ENCODE measurements at places on chromosomes 4 and X. TPM values are rescaled to one million over a fixed set of nuclear protein-coding genes. Genes with fewer than 3 reads are reported as not detected.

GRCh38 chr4:87011340-87012034 lies 76.7 kb downstream of the AFF1 start:
- no peak for DNase-seq
- peaks cover 68% of the 10 kb centered on the region for H3K4me1 ChIP-seq
- H3K27ac ChIP-seq: peak overlapping the region; percentile 51
- H3K4me3 ChIP-seq: peak overlapping the region; percentile 43
- H3K36me3 ChIP-seq: peaks cover 3% of the 10 kb centered on the region

DNA sequence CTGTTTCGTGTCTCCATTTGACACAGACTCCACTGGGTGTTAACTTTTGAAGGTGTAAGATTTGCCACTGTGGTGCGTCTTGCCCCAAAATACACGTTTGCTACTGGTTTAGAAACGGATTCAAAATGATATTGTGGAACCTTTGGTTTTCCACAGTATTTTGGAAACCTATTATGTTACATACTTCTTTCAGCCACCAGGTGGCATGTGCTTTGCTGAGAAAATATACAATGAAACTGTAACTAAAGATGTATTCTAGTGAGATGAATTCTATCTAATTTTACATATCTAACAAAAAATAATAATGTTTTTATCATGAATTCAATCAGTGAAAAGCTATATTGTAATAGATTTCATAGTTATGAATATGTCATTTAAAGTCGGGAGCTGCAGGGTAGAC lies 28.4 kb upstream of the SLITRK4 start:
- no peaks in the 10 kb centered on the region for H3K36me3 ChIP-seq
- no peaks in the 10 kb centered on the region for H3K27me3 ChIP-seq
- H3K4me1 ChIP-seq: no peaks in the 10 kb centered on the region
- H3K27ac ChIP-seq: no peak overlapping the region

GRCh38 chrX:40687169-40687568 lies 39.8 kb upstream of the CXorf38 start:
- H3K4me1 ChIP-seq: peaks cover 6% of the 10 kb centered on the region
- H3K27me3 ChIP-seq: no peaks in the 10 kb centered on the region
- no peak overlapping the region for H3K27ac ChIP-seq
- peaks cover 36% of the 10 kb centered on the region for H3K36me3 ChIP-seq
- H3K4me3 ChIP-seq: no peak overlapping the region

TLR10 gene
- total RNA-seq: not detected

DRP2 gene
- total RNA-seq: 0.28 TPM

GPRASP1 gene
- 0.96 TPM for total RNA-seq

YIPF7 gene
- total RNA-seq: not detected

SLIT2 gene
- 0.07 TPM for total RNA-seq

- H3K4me1 ChIP-seq: peaks cover 23% of the 10 kb centered on the region
- H3K4me3 ChIP-seq: no peak overlapping the region
These were observed 521.5 kb downstream of the BCOR start for GRCh38 chrX:39576041-39576872.

SSX2B gene
- total RNA-seq: not detected

HEPH gene
- not detected for total RNA-seq

GRCh38 chrX:53717205-53717604 lies 30.7 kb upstream of the HUWE1 start:
- H3K4me1 ChIP-seq: peaks cover 39% of the 10 kb centered on the region
- peak; percentile 60 for DNase-seq
- H3K27me3 ChIP-seq: no peaks in the 10 kb centered on the region

DNA sequence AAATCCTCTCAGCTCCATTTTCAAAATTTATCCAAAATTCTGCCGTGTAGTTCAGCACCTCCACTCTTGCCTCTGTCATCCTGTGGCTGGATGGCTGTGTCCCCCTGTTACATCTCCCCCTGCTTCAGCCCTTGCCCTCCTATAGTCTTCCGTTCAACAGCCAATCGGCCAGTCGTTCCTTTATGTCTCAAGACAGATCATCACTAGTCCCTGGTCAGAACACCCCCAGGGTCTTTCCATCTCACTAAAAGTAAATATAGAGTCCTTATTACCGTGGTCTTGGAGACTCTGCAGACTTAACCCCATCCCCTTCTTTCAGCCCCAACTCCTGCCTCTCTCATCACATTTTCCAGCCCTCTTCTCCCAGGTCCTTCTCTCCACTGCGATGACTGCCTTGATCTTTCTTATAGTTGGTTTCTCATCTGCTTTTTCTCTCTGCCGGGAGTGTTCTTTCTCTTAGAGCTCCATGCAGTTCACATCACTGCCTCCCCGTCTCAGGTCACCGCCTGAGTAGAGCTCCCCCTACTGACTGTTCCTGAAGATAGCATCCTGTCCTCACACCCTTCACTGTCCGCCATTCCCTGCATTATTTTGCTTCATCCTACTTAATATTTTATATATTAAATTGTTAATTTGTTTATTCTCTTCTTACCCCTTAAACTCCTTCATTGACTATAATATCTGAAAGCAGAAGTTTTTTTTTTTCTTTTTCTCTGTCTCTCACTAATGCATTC lies 736.9 kb upstream of the MAGEB2 start:
- H3K36me3 ChIP-seq: no peaks in the 10 kb centered on the region
- H3K4me1 ChIP-seq: no peaks in the 10 kb centered on the region
- no peak overlapping the region for H3K4me3 ChIP-seq
- peak; percentile 48 for DNase-seq

GRCh38 chr4:145352438-145353145 lies 129.1 kb upstream of the SMAD1 start:
- H3K36me3 ChIP-seq: no peaks in the 10 kb centered on the region
- H3K4me1 ChIP-seq: no peaks in the 10 kb centered on the region
- H3K4me3 ChIP-seq: no peak overlapping the region
- no peak for DNase-seq
- peaks cover 2% of the 10 kb centered on the region for H3K27me3 ChIP-seq

GRCh38 chr4:91829531-91829930 lies 474.2 kb upstream of the GRID2 start:
- H3K4me1 ChIP-seq: no peaks in the 10 kb centered on the region
- no peak overlapping the region for H3K27ac ChIP-seq
- no peaks in the 10 kb centered on the region for H3K27me3 ChIP-seq
- DNase-seq: no peak
- no peaks in the 10 kb centered on the region for H3K36me3 ChIP-seq

- H3K27me3 ChIP-seq: no peaks in the 10 kb centered on the region
- H3K4me1 ChIP-seq: peaks cover 7% of the 10 kb centered on the region
- no peak overlapping the region for H3K27ac ChIP-seq
These were observed 35.8 kb downstream of the LRP2BP start for GRCh38 chr4:185359767-185360446.

DNA sequence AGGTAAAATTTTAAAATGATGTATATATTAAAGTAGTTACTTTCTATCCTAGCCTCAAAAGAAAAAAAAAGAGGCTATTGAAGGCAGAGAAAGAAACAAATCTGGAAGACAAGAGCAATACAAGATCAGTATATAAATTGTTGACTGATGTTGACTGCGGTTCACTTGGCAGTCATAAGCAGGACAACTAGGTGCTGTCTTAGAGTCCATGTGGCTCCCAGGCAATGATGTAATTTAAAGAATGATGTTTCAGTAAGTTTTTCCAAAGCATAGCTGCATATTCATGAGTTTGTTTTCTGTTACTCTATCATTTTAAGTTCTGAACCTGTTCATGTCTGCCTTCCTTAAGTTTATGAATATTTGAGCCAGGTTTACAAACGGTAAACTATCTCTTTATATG lies 630.2 kb downstream of the FAT4 start:
- H3K36me3 ChIP-seq: no peaks in the 10 kb centered on the region
- H3K27me3 ChIP-seq: no peaks in the 10 kb centered on the region
- no peak overlapping the region for H3K4me3 ChIP-seq
- no peak for DNase-seq

- no peaks in the 10 kb centered on the region for H3K4me1 ChIP-seq
- H3K36me3 ChIP-seq: peaks cover 52% of the 10 kb centered on the region
- H3K27me3 ChIP-seq: no peaks in the 10 kb centered on the region
- H3K27ac ChIP-seq: no peak overlapping the region
These were observed 57.1 kb downstream of the RELL1 start for GRCh38 chr4:37628977-37629609.

DNA sequence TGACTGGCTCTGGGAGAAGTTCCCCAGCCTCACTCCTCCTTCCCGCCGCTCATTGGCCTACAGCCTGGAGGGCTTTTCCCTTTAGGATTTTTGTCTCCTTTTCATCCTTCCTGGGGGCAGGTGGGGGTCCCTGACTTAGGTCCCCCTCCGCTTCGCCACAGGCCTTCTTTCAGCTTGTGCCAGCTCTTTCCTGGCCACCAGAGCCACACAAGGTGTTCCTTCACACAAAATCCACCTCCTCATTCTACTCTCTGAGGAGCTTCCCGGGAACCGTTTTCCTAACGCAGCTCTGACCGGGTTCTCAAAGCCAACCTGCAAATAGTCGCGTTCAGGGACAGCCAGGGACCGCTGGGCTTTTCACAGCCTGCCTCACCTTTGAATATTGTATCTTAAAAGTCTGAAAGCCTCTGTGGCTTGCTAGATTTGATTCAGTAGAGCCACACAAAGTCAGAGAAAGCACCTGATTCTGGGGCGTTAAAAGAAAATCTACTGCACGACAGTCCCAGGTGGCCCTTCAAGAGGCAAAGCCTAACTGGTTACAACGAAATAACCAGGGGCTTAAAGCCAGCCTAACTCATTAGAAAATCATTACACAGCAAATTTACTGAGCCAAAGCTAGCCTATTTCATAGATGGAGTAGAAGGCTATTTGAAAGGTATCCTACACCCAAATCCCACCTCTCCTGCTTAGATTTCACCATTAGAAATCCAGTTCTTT lies 731 bp upstream of the GPC3 start:
- H3K4me1 ChIP-seq: peaks cover 2% of the 10 kb centered on the region
- H3K4me3 ChIP-seq: peak overlapping the region; percentile 76
- peaks cover 40% of the 10 kb centered on the region for H3K27me3 ChIP-seq

MAGEA4 gene
- not detected for total RNA-seq

- peaks cover 34% of the 10 kb centered on the region for H3K36me3 ChIP-seq
- no peaks in the 10 kb centered on the region for H3K27me3 ChIP-seq
- H3K27ac ChIP-seq: no peak overlapping the region
- H3K4me1 ChIP-seq: peaks cover 4% of the 10 kb centered on the region
- no peak overlapping the region for H3K4me3 ChIP-seq
- DNase-seq: no peak
These were observed 9.4 kb downstream of the NUDT6 start for GRCh38 chr4:122912810-122913575.

DNA sequence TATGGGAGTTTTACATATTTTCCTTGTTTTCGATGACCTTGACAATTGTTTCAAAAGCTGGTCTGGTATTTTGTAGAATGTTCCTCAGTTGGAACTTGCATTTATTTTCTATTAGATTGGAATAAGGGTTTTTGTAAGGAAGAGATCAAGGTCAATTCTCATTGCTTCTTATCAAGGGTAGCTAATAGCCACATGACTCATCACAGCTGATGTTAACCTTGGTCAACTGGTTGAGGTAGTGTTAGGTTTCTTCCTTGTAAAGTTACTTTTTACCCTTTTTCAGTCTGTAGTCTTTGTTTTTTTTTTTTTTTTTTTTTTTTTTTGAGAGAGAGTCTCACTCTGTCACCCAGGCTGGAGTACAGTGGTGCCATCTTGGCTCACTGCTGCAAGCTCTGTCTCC lies 257.2 kb downstream of the SNCA start:
- no peak overlapping the region for H3K27ac ChIP-seq
- H3K27me3 ChIP-seq: peaks cover 13% of the 10 kb centered on the region
- no peak for DNase-seq
- no peaks in the 10 kb centered on the region for H3K36me3 ChIP-seq

DNA sequence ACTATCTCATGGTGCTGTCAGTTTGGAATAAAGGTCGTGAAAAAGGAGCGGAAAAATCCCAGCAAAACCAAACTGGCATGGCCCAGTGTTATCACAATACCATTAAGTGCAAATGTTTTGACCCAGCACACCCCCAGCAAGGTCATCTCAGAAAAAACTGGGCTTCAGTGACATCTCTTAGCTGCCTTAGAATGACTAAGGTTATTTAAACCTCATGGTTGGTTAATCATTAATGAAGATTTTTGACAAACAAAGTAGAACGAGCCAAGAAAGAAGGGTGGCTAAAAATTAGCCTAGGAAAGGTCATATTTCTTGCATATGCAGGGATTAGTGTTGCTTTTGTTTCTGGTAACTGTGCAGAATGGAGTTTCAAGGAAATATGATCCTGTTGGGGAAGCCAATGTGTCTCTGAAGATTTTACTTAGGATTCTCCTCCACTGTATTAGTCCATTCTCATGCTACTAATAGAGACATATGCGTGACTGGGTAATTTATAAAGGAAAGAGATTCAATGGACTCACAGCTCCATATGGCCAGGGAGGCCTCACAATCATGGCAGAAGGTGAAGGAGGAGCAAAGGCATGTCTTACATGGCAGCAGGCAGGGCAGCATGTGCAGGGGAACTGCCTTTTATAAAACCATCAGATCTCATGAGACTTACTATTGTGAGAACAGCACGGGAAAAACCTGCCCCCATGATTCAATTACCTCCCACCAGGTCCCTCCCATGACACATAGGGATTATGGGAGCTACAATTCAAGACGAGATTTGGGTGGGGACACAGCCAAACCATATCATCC lies 83.5 kb downstream of the CHRNA9 start:
- peaks cover 13% of the 10 kb centered on the region for H3K36me3 ChIP-seq
- no peak for DNase-seq
- peaks cover 4% of the 10 kb centered on the region for H3K4me1 ChIP-seq
- peaks cover 5% of the 10 kb centered on the region for H3K27me3 ChIP-seq
- no peak overlapping the region for H3K27ac ChIP-seq

GRCh38 chr4:108193886-108194672 lies 25.3 kb upstream of the LEF1 start:
- H3K36me3 ChIP-seq: no peaks in the 10 kb centered on the region
- no peak overlapping the region for H3K4me3 ChIP-seq

DNA sequence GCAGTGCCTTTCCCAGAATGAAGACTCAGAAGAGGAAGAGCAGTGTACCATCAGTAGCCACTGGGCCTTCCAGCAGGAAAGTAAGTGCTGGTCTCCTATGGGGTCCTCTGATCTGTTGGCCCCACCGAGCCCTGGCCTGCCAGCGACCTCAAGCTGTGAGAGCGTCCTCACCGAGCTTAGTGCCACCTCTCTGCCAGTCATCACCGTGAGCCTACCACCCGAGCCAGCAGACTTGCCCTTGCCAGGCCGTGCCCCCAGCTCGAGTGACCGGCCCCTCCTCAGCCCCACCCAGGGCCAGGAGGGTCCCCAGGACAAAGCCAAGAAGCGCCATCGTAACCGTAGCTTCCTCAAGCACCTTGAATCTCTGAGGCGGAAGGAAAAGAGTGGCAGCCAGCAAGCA lies 69.7 kb downstream of the STARD8 start:
- no peak overlapping the region for H3K27ac ChIP-seq
- H3K27me3 ChIP-seq: no peaks in the 10 kb centered on the region
- DNase-seq: no peak

DNA sequence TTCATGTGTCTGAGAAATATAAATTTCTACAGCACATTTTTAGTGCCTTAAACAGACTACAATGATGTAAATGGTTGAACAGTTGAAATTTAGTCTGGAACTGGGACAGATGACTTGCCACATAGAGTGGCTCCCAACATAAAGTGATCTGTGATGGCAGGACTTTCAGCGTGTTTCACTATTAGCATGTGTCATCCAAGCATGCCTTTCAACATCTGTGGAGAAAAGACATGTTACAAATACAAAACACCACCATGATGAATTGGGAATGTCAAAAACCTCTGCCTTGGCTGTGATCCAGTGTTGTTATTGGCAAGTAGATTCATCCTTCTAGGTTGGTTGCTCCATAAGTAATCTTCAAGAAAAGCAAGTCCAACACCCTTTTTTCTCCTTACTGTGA lies 348.7 kb downstream of the MAPK10 start:
- no peaks in the 10 kb centered on the region for H3K27me3 ChIP-seq
- no peak overlapping the region for H3K4me3 ChIP-seq
- no peaks in the 10 kb centered on the region for H3K4me1 ChIP-seq
- no peaks in the 10 kb centered on the region for H3K36me3 ChIP-seq
- DNase-seq: no peak

Measured in activated CD4-positive, alpha-beta T cell treated with anti-CD3 and anti-CD28 coated beads, Interleukin-2, amount 10 ng/mL, durations not matched to agents 24 days and 14 days (primary cell).